ENCODE measurements at places on chromosomes 2 and 18.

DNA sequence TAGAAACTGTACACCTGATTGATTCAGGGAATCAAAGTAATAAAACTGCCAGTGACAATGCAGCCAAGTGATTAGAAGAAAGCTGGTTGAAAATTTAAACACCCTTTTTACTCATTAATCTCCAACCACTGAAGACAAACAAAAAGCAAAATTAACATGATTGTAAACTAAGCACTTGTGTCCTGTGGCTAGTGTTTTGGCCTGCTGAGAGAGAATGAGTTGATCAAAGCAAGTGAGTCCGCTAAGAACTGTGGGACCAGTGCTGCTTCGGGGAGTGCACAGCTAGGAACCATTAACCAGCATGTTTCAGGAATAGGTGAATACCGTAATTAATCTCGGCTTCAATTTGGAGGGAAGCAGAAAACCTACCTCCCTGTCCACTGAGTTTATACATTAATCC lies 13.6 kb upstream of the PAPOLG start:
- no peak for DNase-seq

GRCh38 chr2:99989905-99990304 lies 152.5 kb downstream of the AFF3 start:
- no peak for DNase-seq

GRCh38 chr2:79041032-79041448 lies 15.5 kb downstream of the REG3G start:
- DNase-seq: no peak

DNA sequence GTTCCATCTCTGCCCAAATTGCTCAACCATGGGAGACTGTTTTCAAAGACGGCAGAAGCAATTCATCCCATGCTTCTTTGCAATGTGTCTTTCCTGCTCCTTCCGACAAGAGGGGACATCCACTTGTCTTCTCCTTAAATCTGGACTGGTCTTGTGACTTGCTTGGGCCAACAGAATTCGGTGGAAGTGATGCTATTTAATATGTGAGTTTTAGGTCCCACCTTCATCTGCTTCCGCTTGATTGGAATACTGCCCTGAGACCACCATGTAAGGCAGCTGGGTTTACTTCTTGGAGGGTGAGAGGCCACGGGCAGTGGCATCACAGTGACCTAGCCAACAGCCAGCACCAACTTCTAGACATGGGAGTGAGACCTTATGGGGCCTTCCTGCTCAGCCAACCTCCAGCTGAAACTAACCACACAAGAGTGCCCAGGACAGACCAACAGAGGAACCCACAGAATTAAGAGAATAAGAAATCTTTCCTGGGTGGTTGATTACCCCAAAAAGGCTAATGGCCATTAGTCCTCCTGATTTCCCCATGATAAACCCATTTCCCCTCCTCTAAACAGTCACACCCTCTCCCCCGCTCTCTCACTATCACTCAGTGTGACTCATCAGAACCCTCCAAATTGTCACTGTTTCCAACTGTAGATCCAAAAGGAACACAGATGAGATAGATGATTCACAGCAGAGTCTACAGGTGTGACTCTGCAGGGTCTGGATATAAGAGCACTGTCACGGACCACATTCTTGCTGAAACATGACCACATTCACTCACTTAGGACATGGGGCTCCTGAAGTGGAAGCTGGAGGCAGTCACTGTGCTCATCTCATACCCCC lies 16.2 kb upstream of the RHOB start:
- no peak for DNase-seq

DNA sequence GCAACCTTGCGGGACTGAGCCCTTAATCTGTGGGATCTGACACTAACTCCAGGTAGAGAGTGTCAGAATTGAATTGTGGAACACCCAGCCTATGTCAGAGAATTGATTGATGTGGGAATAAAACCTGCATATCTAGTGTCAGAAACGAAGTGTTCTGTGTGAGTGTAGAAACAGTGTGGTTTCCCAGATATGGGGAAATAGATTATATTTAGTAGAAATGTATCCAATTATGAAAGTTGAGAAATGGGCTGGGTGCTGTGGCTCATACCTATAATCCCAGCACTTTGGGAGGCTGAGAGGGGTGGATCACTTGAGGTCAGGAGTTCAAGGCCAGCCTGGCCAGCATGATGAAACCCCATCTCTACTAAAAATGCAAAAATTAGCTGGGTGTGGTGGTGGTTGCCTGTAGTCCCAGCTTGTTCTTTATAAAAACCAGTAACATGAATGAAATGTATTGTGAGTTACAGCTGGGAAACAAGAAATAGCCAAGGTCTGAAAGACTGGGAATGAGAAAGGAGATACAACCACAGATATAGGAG lies 4.3 kb upstream of the TP53I3 start:
- DNase-seq: no peak

DNA sequence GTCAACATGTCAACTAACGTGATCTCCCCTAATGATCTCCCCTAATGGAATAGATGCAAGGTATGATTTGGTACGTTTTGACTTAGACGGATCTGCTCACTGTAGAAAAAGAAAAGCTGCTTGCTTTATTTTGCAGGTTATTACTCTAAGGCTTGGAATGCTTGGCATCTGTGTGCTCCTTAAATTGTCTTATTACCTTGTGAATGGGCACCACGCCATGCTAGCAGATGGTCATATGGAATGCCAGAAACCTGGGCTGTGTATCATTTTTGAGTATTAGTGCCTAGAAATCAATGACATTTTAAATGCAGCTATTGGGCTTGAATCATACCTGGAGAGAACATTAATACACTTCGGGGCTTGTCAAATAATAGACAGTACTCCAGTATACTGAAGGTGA lies 16.5 kb upstream of the FIGN start:
- DNase-seq: no peak
